ENCODE measurements at places on chromosomes 4 and X. TPM values are rescaled to one million over a fixed set of nuclear protein-coding genes. Genes with fewer than 3 reads are reported as not detected.

PDZD4 gene
- total RNA-seq = 2.6 TPM

DNA sequence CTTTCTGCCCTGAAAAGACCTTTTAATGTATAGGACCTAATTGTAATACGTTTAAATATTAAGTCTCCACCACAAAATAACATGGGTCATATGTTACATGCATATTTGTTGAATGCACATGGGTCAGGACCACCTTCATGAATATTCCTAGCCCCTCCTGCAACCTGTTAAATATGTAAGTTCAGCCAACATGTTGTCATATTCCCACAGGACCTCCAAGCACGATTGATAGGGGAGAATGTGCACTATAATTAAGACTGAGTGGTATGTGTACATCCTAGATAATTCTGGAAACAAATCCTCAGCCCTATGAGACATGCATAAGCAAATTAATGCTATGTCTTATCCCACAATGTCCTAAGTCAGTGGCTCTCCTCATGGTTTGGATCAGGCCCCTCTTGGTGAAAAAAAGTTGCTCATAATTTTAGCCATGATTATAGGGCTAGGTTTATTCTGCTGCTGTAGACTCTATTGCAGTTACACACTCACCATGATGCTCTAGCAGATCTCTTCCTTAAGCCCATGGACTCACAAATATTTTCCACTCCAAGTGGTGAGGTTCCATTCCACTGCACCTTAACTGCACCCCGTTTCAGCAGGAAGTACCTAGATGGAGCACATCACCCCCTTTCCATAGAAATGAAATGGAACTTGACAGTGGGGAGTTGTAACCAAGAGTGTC is 10.2 kb downstream of the TIGD2 start:
- DNase-seq = no peak

- no peak for DNase-seq
Measured at GRCh38 chrX:106606571-106606970, 5.2 kb upstream of the RADX start.

- no peak for DNase-seq
Measured at GRCh38 chr4:182931691-182932345, 14.6 kb upstream of the DCTD start.

DNA sequence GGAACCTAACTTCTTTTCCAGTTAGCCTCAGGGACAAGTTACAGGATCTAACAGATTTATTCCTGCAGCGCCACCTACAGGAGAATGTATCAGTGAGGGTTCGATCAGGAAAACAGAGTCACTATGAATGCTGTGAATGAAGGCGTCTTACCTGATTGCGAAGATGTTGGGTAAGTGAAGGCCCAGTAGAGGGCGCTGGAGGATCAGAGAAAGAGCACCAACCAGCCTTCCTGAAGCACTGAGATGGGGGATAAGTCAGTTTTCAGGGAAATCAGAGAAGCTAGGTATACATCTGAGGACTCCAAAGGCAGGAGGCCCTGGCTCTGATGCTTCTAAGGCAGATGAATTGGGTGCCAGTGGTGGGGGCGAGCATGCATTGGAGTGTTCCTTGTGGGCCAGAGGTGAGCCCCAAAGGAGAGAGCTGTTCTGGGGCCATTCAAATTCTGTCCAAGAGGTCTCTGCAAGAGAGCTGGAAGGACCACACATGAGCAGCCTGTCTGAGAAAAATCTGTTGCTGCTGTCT is 169.9 kb upstream of the AADAT start:
- DNase-seq = no peak

GRCh38 chr4:169971456-169972015 is 54.7 kb downstream of the MFAP3L start:
- no peak for DNase-seq

HPSE gene
- 1.3 TPM for total RNA-seq

- no peak for DNase-seq
Measured at GRCh38 chr4:101347267-101347556, at the start of gene PPP3CA. PPP3CA (minus strand) TSS chr4:101347526.

- no peak for DNase-seq
Measured at GRCh38 chrX:37745835-37746217, 34.0 kb upstream of the CYBB start.

DMRTC1B gene
- not detected for total RNA-seq

DNA sequence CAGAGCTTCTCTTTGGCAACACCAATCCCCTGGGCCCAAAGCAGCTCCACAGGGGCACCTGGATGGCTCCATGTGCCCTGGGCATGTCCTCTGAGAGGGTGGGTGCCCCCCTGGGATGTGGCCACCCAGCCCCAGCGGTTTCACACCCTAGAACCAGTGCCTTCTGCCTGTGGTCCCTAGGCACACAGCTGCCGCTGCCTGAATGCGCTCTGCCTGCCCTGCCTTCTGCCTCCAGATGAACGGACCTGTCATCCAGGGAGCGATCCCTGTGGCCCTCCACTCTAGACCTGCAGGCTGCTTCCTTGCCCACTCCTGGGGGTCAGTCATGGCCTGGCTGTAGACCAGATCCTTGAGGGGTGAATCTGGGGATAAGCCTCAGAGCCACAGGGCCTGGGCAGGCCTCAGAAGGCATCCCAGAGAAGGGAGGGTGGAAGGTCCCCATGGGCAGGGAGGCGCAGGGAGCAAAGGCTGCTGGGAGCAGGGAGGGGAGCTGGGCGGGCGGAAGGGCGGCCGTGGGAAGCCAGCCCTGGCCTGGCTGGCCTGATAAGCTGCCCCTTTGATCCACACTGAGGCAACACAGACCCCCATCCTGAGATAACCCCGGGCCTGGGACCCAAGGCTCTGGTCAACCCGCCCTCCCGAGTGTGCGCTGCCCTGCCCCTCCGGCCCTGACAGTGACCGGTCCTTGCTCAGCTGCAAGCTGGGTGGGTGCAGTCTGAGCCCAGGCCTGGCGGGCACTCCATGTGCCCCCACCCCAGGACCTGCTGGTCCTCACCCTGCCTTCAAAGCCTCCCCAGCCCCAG is 8.1 kb upstream of the FGFR3 start:
- DNase-seq = peak; percentile 63

DNA sequence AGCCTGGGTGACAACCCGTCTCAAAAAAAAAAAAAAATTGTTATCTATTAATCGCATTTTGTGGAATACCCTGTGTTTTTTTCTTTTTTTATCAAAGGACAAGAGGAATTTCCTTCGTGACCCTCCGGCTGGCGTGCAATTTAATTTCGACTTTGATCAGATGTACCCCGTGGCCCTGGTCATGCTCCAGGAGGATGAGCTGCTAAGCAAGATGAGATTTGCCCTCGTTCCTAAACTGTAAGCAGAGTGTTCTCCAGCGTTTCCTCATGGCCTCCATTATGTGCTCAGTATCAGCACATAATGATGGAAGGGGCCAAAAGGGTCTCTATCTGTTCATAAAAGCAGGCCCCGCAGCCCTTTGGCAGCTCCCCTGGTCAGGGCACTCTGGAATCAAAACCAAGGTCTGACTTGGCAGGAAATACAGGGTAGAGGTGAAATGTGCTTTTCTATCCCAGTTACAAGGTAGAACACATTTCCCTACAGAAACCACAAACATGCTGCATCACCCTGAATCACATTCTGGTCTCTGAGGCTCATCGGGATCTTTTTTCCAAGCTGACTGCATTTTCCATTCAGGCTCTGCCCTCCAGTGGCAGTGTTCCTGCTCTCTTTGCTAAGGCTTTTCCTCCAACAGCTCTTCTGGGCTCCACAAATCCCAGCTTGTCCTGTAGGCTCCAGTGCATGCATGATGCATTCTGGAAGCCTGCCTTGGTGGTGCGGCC is 24.4 kb downstream of the SYAP1 start:
- DNase-seq = no peak

PLP1 gene
- total RNA-seq = 9.4 TPM

DNA sequence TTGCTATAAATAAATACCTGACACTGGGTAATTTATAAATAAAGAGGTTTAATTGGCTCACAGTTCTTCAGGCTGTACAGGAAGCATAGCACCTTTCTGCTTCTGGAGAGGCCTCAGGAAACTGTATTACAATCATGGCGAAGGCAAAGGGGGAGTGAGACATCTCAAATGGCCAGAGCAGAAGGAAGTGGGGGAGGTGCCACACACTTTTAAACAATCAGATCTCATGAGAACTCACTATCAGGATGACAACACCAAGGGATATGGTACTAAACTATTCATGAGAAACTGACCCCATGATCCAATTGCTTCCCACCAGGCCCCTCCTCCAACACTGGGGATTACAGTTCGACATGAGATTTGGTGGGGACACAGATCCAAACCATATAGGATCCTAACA is 11.7 kb upstream of the TCEAL9 start:
- no peak for DNase-seq

DNA sequence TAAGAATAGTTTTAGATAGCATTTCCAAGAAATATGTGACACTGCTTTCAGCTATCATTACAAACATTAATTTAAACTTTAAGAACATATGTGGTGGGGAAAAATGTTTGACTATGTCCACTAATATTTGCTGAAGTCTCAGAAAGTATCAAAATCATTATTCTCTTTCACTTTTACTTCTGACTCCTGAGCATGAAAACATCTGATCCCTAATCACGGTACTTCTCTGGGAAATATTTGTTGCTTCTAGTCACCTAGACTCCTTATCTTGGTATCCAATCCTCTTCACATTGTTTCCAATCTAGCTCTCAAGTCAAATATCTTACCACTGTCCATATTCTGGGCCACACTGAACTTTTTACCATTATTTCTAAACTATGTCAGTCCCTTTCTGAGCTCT is 10.8 kb downstream of the NUDT6 start:
- DNase-seq = no peak

GRCh38 chr4:142721187-142721586 is 124.9 kb downstream of the INPP4B start:
- DNase-seq = no peak

DNA sequence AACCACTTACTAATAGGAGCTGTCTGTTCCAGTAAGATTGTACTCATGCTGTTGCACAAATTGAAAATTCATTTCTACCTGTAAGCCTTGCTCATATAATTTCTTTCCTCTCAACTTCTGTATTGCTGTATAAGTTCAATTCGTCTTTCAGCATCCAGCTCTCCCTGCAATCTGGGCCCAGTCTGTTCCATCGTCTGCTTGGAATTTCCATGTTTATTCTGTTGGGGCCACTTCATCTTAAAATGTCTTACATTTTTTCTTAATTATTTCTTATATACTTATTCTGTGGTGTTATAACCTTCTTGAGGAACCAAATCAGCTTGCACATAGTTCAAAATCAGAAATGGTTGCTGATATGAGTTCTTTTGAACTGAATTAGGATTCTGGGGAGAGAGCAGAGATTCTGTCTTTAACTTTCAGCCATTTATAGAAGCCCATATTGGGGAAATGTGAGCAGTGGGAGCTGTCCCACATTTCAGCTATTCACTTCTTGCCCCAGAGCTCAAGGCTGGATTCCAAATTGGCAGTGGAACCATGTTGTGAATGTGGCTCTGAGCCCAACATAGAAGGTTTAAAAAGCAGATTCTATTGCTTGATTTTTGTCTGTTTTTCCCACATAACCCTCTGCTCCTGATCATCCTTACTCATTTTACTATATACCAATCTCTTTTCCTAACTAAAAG is 291.9 kb downstream of the BMPR1B start:
- no peak for DNase-seq

GRCh38 chr4:141654098-141654497 is 17.7 kb downstream of the IL15 start:
- DNase-seq = peak; percentile 25

ASB12 gene
- total RNA-seq = 3.0 TPM

DNA sequence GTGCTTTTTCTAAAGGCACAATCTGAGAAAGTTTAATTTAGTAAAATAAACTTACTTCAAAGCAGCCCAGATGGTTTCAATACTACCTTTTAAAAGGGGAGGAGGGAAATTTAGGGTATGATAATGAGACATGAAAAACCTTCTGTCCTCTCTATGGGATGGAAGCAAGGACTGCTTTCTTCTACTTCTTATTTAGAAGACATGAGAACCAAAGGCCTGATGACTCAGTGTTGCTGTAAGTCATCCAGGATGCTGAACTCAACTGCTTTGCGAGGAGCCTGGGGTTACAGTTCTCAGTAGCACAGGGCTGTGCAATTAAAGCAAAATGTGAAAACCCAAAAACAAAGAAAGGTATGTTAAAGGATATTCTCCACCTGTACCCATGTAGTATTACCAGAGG is 140.8 kb upstream of the EDNRA start:
- DNase-seq = no peak

DNA sequence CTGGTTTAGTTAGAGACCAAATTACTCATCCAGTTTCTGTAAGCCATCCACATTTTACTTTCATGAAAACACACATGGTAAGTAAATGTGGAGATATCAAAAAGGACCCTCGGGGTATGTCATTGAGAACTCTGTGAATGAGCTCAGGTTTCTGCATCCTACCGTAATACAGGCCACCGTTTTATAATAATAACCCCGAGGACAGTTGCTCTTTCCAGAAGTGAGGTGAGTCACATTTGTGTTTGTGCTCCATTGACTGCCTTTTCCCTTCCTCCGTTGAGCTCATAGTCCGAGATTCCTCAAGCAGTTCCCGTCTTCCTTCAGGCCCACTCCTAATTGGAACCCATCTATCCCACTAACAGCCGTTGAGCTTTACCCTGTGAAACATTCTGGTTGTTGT is 95.3 kb downstream of the GRID2 start:
- no peak for DNase-seq

GRCh38 chr4:7262134-7262533 is 69.8 kb downstream of the SORCS2 start:
- no peak for DNase-seq

GAB3 gene
- total RNA-seq = 14.1 TPM

- DNase-seq = no peak
Measured at GRCh38 chr4:98786866-98787265, 128.5 kb upstream of the TSPAN5 start.

- DNase-seq = no peak
Measured at GRCh38 chrX:48030237-48030636, 23.4 kb downstream of the SPACA5 start.

DNA sequence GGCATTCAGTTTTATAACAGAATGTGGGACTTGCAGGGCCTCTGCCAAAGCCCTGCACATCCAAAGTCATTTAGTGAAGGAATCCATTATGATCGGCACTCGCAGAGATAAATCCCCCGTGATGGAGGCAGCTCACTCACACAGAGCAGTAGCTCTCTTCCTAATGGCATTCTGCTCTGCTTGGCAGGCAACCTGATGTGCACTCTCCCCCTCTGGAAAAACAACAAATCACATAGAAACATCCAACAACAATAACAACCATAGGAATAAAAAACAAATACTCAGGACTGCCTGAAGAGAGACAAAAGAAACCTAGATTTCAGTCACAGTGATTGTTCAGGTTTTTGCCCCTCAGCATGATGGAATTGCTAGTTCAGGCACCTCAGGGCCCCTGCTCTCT is 59.7 kb downstream of the NAA11 start:
- DNase-seq = no peak

GRCh38 chrX:152640034-152640818 is 2.5 kb downstream of the GABRQ start:
- no peak for DNase-seq

DNA sequence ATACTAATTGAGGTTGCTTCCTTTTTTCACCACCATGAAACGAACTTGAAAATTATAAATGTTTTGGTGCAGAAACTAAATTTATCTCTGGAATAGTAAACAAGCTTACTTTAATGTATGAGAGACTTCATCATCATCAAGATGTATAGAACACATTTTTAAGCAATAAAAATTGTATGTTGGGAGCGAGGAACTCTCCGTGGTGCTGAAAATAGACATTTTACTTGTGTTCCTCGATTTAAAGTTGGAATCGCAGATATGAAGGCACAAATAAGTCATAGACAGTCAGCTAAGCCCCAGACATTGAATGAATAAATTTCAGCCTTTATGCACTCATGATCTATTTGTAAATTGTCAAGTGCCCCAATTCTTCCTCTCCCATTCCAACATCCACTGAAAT is 310.7 kb downstream of the STK32B start:
- DNase-seq = no peak
